ENCODE measurements at places on chromosomes 7 and 10. TPM values are rescaled to one million over a fixed set of nuclear protein-coding genes. Genes with fewer than 3 reads are reported as not detected.

DNAH11 gene
- 1.2 TPM for total RNA-seq

ASZ1 gene
- total RNA-seq = not detected

EGFR gene
- 60.3 TPM for total RNA-seq

UTF1 gene
- total RNA-seq = not detected

INA gene
- 0.30 TPM for total RNA-seq

VOPP1 gene
- total RNA-seq = 124 TPM

GPR141 gene
- total RNA-seq = not detected

KCNH2 gene
- total RNA-seq = 2.7 TPM

ZNF138 gene
- 6.1 TPM for total RNA-seq

CC2D2B gene
- 0.30 TPM for total RNA-seq

GDF2 gene
- total RNA-seq = not detected

TMEM184A gene
- not detected for total RNA-seq

YAE1 gene
- total RNA-seq = 32.1 TPM

PCLO gene
- total RNA-seq = 0.59 TPM

RARRES2 gene
- total RNA-seq = not detected

PRF1 gene
- total RNA-seq = not detected

SH3PXD2A gene
- 77.4 TPM for total RNA-seq

SAMD9L gene
- total RNA-seq = 17.0 TPM

KCND2 gene
- 0.18 TPM for total RNA-seq

TMEM213 gene
- total RNA-seq = not detected

TMEM176A gene
- total RNA-seq = not detected

AGR2 gene
- not detected for total RNA-seq

ZSCAN25 gene
- total RNA-seq = 9.2 TPM

MUC12 gene
- 0.60 TPM for total RNA-seq

NEBL gene
- total RNA-seq = under 0.01 TPM

UBE2D4 gene
- total RNA-seq = 8.6 TPM

LIPF gene
- total RNA-seq = not detected

JAZF1 gene
- total RNA-seq = 11.0 TPM

SFRP4 gene
- total RNA-seq = 0.14 TPM

PON1 gene
- total RNA-seq = not detected

OPALIN gene
- not detected for total RNA-seq

DMBT1 gene
- not detected for total RNA-seq

EPHA1 gene
- total RNA-seq = not detected

ERVW-1 gene
- total RNA-seq = not detected

CPA1 gene
- 0.30 TPM for total RNA-seq

NPY gene
- total RNA-seq = not detected

PARD3 gene
- 38.9 TPM for total RNA-seq

SPDYE6 gene
- not detected for total RNA-seq

AMPH gene
- 1.4 TPM for total RNA-seq

HOXA9 gene
- 8.6 TPM for total RNA-seq

CTAGE6 gene
- 1.3 TPM for total RNA-seq

SPDYE11 gene
- not detected for total RNA-seq

VIPR2 gene
- total RNA-seq = not detected

MGMT gene
- 15.1 TPM for total RNA-seq

PODXL gene
- 3.5 TPM for total RNA-seq

CALHM1 gene
- total RNA-seq = not detected

BMPER gene
- total RNA-seq = 34.0 TPM

HMX2 gene
- not detected for total RNA-seq

FXYD4 gene
- total RNA-seq = not detected

KAT6B gene
- 24.2 TPM for total RNA-seq

Data from smooth muscle cell of the umbilical artery (primary cell).